ENCODE measurements at places on chromosomes 11 and 22.

DNA sequence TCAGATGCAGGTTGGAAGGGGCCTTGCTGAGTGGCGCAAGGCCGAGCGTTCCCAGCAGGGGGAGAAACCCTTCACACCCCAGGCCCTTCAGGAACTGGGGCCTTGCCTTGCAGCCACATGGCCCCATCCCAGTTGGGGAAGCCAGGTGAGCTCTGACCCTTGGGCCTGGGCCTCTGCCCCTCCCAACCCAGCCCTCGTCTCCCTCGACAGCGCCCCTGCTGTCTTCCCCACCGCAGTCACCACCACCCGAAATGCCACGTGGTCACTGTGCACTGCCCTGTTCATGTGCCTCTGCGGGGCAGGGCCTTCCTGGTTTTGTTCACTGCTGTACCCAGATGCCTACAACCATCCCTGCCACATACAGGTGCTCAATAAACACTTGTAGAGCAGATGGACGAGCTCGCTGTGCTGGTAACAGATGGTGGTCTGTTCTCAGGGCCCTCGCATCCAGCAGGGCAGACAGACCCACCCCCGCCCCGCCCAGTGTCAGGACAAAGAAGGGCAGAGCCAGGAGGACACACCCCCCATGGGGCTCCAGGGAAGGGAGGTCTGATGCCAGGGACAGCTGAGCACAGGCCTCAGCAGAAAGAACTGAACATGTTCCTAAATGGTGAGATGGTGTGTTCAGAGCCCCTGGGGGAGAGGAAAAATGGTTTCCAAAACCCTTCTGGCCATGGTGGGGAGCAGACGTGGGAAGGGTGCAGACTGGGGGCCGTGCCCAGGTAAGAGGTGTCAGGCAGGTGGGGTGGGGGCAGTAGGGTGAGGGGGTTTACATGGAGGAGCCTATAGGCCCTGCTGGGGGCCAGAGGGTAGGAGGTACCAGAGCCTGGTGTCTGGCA lies 3.7 kb downstream of the POLR2L start:
- no peak for DNase-seq

GRCh38 chr22:23570681-23571080 lies 9.4 kb downstream of the IGLL1 start:
- no peak for DNase-seq

- no peak for DNase-seq
These were observed 378.7 kb upstream of the RAG2 start for GRCh38 chr11:36976741-36977140.

GRCh38 chr11:60125956-60126585 lies 37.6 kb downstream of the MS4A2 start:
- DNase-seq: no peak

- no peak for DNase-seq
These were observed 5.4 kb upstream of the FTH1 start for GRCh38 chr11:61972672-61973475.

DNA sequence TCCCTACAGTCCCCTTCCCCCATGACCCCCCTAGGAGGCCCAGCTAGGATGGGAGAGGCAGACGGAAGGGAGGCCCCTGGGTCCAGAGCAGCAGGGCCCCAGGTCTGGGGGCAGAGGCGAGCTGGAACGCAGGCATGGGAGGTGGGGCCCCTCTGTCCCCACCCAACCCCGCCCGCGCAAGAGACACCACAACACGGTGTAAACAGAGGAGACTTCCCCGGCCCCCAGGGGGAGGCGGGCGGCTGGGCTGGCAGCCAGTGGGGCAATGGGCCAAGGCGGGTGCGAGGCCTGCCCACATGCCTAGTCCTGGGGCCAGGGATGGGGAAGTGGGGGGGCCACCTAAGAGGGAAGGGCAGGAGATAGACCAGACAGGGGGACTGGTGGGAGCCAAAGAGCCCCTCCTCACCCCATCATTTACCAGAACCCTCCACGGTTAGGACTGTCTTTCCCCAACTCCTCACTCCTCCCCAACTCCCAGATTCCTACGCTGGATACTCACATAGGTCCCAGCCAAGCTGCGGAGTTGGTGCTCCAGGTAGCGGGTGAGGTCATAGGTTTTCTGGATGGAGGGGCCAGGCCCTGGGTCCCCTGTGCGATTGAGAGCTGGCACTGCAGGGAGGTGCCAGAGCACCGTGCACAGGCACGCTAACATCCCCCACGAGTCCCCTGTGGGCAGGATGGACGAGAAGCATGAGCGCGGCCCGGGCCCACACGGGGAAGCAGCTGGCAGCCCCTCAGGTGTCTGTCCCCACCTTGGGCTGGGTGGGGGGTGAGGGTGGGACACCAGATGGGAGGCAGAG lies 6.2 kb downstream of the CLCF1 start:
- DNase-seq: no peak

- no peak for DNase-seq
These were observed 16.2 kb upstream of the MFRP start for GRCh38 chr11:119362741-119363080.

DNA sequence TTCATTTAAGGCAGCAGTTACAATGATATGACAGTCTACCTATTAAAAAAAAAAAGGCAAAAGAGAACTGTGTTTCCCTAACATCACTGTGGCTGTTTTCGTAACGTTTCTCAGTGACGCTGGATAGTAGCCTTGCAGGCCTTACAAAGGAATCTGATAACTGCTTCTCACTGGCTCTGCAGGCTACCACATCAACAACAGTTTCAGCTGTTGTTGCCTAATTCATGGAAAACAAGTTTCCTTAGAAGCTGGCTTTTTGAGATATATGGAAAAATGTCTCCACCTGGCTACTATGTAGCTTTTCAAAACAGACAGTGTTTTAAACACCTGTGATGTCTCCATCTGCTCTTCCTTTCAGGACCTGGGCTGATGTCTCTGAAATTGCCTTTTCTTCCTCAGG lies 3.8 kb downstream of the OR51V1 start:
- DNase-seq: no peak

- no peak for DNase-seq
These were observed 7.4 kb upstream of the VSIG10L2 start for GRCh38 chr11:125938418-125938817.

- no peak for DNase-seq
These were observed 27.2 kb upstream of the SYT13 start for GRCh38 chr11:45313171-45313865.

DNA sequence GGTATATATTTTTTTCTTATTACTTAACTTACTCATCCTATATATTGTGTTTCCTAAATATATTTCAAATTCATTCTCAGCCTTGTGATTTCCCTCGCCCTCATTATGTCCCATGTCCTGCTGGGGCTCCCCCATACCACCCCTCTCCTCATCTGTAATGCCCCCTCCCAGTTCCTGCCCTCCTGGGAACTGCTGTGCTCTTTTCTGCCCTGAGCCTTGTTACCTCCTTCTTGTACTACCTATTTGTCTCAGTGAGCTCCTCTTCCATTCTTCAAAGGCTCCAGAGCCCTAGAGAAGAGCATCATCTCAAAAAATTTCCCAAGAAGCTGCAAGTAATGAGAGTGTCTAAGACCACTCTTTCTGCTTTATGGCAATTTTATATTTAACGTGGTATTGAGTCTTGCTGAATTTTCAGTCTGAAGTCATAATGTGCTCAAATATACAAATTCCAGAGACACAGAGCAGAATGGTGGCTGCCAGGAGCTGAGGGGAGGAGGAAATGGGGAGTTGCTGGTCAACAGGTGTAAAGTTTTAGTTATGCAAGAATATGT lies 66.5 kb upstream of the TOP3B start:
- no peak for DNase-seq

DNA sequence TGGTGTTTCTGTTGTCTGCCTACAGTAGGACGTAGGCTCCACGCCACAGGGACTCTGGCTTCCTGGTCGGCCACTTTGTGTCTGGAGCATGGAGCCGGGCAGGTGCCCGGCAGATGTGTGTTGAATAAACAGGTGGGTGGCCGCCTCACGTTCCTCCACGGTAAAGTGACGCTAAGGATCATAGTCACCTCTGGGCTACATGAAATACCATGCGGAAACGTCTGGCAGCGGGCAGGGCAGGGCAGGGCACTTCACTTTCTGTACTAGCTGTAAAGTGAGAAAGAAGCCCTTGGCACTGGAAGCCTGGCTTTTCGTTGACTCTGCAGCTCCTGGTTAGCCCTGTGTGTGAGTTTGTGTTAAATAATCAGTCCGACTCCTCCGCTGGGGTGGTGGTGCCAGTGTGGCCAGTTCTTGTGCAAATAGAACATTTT lies 52.4 kb downstream of the MCM5 start:
- no peak for DNase-seq

GRCh38 chr11:35015621-35016387 lies 99.4 kb downstream of the PDHX start:
- DNase-seq: no peak

DNA sequence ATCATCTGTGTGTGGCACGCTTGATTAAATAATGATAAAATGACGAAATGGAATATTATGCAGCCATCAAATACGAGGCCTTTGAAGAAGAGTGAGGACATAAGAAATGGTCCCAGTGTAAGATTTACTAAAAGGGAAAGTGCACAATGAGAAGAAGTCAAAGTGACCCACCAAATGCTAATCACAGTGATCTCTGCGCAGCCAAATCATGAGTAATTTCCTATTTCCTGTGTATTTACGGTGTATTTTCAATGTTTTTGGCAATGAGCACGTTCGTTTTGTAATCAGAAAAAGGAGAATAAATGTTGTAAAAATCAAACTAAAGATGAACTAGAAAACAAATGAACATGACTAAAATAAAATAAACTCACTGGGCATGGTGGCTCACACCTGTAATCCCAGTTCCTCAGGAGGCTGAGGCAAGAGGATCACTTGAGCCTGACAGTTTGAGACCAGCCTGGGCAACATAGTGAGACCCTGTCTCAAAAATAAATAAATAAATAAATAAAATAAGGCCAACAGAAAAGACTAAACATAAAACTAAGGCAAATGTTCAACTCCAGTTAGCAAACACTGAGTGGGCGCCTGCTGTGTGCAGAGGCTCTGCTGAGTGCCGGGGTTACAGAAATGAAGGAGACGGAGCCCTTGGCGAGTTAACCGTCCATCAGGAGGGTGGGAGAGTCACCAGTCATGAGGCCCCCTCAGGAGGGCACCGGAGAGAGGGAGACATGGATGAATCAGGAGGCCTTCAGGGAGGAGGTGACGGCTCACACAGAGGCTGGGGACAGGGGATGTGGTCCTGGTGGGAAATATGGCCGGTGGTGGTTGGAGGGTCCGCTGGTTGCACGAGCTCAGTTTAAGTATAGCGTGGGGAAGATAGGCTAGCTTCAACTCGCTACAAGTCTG lies 26.0 kb upstream of the CBX7 start:
- DNase-seq: no peak

GRCh38 chr11:105241136-105241535 lies 101.6 kb upstream of the CARD18 start:
- no peak for DNase-seq

DNA sequence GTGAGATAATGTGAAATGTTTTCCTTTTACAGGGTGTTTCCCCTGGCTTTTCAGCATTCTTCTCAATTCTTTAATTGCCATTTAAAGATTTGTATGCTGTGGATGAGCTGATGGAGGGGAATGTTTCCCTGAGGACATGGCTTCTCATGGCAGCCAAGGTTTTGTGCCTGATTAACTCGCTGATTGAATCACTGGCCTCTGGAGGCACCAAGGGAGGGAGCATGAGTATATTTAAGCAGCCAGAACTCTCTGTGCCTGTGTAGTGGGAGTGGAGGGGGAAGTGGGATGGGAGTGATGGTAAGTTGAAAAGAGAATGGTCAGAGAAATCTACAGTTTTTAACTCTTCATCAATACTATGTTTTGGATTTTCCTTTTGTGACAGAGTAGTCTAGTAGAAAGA lies 88.7 kb downstream of the STIM1 start:
- DNase-seq: no peak

GRCh38 chr11:134691985-134692384 lies 279.9 kb upstream of the B3GAT1 start:
- no peak for DNase-seq

DNA sequence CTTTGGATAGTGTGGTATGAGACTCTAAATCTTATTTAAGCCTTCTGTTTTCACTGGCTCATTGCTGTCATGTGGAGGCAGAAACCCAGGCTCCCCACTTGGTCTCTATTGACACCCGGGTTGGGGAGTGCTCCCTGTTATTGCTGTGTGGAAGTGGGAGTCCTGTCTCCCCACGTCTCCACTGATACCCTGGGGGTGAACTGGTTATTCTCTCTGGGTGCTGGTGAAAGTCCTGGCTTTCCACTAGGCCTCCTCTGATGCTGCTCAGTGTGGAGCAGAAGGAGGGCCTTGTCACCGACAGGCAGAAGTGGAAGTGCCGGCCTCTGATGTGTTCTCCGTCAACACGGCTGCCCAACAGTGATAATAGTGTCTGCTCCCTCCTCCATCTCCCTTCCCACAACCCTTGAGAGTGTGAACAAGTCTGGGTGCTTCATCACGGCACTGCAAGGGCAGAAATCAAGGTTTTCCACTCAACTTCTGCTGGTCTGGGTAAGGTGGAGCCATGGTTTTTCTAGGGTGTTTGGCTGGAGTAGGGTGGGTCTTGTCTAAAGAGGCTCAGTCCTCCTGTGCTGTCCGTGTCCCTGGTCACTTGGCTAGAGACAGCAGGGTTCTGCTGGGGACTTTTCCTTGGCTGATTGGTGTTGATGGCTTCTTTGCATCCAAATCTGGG lies 240.7 kb upstream of the B3GAT1 start:
- DNase-seq: no peak

- DNase-seq: no peak
These were observed 10.9 kb downstream of the ASCL2 start for GRCh38 chr11:2259466-2259830.

GRCh38 chr11:71465054-71465453 lies 12.1 kb downstream of the NADSYN1 start:
- DNase-seq: no peak

DNA sequence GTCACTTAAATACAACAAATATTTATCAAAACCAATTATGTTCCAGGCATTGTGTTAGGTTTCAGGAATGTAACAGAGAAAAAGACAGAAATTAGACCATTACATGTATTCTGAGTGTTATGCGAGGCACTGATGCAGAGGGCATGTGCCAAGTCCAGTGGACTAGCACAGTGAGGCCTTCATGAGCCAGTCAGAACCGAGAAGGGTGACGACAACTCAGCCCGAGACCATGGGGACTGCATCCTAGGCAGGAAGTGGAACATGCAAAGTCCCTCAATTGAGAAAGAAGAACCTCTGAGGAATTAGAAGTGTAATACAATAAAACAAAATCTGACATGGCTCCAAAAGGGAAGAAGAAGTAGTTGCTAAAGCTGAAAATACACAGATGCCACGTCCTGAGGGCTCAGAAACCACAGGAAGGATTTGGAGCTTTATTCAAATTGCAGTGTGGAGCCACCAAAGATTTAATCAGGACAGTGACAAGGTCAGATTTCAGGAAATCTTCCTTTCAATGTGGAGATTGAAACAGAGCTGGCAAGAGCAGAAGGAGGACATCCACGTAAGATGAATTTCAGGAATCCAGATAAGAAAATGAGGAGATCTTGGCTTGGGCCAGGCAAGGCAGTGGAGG lies 529.6 kb downstream of the NTM start:
- no peak for DNase-seq

GRCh38 chr11:73983741-73984538 lies 1.3 kb upstream of the UCP2 start:
- no peak for DNase-seq

All from amygdala (tissue), 56 donors.